ENCODE measurements at places on chromosomes 6 and 20.

DNA sequence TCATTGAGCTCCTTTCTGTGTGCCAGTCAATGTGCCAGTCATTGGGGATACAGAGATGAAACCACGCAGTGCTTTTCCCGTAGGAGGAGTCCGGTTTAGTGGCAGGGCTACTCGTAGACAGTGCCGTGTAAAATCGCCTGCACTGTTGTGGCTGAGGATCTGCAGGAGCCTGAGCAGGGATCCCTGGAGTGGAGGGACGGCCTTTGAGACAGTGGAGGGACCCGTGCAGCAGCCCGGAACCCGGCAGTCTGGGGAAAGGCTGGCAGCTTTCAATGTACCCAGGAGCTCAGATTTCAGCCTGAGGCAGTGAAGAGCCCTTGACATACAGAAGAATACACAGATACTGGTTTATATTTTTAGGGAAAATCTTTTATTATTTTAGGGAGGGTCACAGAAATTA lies 203.3 kb downstream of the ARID1B start:
- no peak for DNase-seq

- DNase-seq, result no peak
Observed at GRCh38 chr6:149681209-149681608, 32.7 kb upstream of the KATNA1 start.

GRCh38 chr6:16694781-16695578 lies 66.3 kb downstream of the ATXN1 start:
- no peak for DNase-seq

GRCh38 chr6:73079978-73080377 lies 145.3 kb downstream of the KHDC1L start:
- no peak for DNase-seq

DNA sequence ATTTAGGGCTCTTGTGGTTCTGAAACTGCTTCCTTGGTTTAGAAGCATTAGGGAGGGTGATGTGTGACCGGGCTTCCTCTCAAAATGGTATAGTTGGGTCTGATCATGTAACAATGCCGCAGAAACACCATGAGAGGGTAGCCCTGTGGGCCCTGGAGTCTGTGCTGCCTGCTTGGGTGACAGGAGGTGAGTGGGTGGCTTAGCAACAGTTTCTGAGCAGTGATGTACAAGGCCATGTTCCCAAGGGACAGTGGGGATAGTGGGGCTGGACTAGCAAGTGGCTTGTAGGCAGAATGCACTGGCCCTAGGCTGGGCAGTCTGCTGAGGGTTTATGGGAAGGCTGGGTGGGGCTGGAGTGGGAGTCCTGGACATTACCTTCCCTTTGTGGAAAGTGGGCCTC lies 106.9 kb upstream of the MYL9 start:
- no peak for DNase-seq

DNA sequence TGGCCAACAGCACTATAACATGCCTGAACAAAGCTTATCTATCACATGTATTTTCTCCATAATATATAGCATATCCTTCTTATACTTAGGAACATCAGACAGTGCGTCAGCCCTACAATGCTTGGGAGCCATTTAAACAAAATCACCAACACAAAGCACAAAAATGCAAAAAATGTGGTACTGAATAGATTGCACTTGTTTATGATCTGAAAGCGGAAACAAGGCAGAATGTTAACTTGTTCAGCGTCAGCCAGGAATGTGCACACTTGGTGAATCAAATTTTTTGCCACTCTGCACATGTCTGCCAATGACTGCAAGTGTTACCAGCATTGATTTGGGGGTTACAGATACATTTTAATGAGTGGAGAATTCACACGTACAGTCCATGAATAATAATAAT lies 14.8 kb downstream of the SLC35A1 start:
- DNase-seq, result no peak

- DNase-seq, result no peak
Observed at GRCh38 chr6:34859951-34860350, 27.9 kb downstream of the TAF11 start.

GRCh38 chr6:52423448-52423847 lies 3.3 kb downstream of the EFHC1 start:
- no peak for DNase-seq

GRCh38 chr6:127190552-127190951 lies 72.1 kb downstream of the RSPO3 start:
- DNase-seq, result no peak
